Stimulated activated CD4-positive, alpha-beta T cell treated with anti-CD3 and anti-CD28 coated beads, Interleukin-4, amount 100 ng/mL, for 48 hours (primary cell): ENCODE measurements at places on chromosomes 1 and 21.

DNA sequence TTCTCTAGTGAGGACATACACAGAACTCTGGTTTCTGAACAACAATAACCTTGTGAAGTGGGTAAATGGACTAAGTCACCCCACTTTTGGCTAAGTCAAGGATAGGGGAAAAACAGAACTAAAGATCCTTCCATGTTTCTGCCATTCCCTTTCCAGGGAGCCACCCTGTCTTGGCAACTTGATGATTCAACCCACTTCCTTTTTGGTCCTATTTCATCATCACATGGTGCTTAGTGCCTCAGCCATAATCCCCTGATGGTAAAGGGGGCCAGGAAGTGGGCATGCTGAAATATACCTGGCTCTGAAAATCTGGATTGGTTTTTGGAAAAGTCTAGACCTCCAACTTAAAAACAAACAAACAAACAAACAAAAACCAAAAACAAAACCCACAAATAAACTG lies 206.4 kb upstream of the FOXD3 start:
- no peak for DNase-seq

- peak; percentile 95 for DNase-seq
Measured at GRCh38 chr1:203273206-203273868, 32.0 kb upstream of the BTG2 start.

GRCh38 chr21:26572076-26572701 lies 897 bp downstream of the CYYR1 start:
- DNase-seq = no peak

DNA sequence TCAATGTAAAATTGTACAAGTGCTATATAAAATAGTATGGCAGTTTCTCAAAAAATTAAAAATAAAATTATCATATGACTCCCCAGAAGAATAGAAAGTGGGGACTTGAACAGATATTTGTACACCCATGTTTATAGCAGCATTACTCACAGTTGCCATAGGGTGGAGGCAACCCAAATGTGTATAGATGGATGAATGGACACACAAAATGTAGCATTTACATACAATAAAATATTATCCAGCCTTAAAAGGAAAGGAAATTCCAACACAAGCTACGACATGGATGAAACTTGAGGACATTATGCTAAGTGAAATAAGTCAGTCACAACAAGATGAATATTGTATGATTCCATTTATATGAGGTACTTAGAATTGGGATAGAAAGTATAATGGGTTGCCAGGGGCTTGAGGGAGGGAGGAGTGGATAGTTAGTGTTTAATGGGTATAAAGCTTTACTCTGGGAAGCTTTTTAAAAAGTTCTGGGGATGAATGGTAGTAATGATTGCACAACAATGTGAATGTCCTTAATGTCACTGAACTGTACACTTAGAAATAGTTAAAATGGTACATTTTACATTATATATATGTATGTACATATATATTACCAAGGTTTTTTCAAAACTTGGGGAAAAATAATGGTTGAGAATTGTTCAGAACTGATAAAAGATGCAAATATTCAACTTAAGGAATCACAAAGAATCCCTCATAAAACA lies 53.0 kb upstream of the ADORA3 start:
- DNase-seq = no peak

- DNase-seq = no peak
Measured at GRCh38 chr21:45556645-45557615, 14.7 kb upstream of the SLC19A1 start.

DNA sequence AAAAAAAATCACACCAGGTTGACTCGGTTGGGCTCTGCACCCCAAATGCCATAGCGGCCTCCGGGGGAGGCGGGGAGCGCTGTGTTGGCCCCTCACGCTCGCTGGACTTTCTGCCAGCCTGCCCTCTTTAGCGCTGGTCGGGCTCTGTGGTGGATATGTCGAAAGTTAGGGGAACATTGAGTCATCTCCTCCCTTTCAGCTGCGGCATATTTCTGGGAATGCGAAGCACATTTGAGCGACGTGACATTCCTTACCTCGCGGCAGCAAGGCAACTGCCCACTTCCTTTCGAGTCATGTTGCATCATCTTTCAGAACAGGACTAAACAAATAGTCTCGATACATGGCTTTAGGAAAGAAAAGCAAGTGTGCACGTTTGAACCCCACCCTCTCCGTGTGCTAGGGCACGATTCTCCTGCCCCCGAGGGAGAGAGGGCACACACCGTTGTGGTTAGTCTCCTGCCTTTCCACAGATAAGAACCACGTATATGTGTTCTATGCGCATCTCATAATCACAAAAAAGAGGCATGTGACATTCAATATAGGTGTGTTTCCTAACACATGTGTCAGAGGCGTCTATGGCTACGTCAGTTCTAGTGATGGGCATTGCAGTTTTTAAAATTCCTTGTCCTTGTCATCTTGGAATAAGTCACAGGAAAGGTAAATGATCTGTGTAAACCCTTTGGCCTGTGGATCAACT lies 105.9 kb upstream of the SLC45A1 start:
- no peak for DNase-seq

DNA sequence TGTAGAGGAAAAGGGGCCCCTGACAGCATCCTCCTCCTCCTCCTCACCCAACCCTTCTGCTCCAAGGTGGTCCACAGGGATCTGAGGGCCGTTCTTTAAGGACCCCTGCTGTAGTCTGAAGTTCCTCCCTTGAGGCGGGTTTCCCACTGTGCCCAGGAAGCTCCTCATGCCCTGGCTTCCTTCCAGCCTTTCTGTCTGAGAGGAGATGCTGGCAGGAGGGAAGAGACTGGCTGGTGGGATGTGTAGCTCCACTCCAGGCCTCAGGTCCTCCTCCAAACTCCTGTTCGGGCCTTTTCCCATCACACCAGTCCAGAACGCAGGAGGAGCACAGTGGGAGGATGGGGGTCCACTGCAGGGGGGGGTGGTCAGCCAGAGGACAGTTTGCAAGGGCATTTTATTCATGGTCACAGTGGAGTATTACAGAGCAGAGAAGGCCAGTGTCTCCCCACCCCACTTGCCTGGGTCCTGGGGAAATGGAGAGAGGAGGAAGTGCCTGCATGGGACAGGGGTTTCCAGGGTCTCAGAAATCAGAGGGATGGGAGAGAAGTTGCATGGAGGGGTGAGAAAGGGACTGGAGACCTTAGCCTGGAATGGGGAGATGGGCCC lies 7.8 kb downstream of the ETV3L start:
- no peak for DNase-seq

DNA sequence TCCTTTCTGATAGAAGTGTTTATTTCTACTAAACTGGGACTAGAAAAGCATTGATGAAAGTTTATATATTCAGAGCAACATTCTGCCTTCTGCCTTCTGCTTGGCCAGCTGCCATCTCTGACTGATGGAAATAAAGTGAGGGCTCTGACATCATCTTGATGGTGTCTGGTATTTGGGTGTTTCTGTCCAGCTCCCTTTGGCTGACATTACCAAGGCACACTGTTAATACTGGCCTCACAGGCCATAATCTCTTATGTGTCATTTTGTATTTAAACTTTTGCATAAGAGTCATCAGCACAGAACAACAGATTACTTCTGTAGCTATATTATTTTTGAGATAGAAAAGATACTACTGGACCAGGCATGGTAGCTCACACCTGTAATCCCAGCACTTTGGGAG lies 216.9 kb downstream of the RYR2 start:
- no peak for DNase-seq

GRCh38 chr1:22975694-22976093 lies 3.0 kb upstream of the LACTBL1 start:
- DNase-seq = no peak

- DNase-seq = no peak
Measured at GRCh38 chr1:5733596-5733995, 258.6 kb downstream of the NPHP4 start.

GRCh38 chr1:43448955-43449707 lies 4.6 kb downstream of the HYI start:
- DNase-seq = no peak

- no peak for DNase-seq
Measured at GRCh38 chr21:38493549-38494250, 4.6 kb downstream of the ERG start.

DNA sequence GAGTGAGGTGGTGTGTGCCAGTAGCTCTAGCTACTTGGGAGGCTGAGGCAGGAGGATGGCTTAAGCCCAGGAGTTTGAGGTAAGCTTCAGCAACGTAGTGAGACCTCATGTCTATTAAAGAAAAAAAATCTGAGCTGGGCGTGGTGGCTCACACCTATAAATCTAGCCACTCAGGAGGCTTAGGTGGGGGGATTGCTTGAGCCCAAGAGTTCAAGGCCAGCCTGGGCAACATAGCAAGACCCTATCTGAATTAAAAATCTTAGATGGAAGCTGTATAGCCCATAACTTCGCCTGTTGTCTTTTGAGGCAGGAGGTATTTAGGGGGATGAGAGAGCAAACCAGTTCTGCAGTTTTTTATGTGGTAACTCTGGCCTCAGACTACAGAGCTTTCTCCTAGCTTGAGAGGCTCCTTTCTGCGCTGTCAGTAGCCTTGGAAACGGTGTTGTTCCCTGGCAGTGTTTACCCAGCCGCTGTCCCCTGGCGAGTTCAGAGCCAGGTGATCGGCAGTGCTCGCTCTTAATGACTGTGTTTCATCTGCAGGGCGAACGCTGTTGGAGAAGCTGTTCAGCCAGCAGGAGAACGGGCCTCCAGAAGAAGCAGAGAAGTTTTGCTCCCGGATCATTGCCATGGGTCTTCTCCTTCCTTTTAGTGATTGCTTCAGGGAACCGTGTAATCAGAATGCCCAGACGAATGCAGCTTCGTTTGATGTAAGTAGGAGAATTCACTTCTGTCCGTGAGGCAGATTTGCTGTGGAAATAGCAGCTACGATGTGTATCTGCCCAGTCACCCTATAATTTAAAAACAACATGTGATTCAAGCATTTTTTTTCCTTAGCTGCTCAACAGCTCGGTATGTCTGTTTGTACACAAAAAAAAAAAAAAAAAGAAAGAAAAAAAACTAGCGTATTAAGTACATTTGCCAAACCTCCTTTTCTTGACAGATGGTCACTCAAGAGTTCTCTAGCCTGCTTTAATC lies 31.2 kb downstream of the FMN2 start:
- no peak for DNase-seq

DNA sequence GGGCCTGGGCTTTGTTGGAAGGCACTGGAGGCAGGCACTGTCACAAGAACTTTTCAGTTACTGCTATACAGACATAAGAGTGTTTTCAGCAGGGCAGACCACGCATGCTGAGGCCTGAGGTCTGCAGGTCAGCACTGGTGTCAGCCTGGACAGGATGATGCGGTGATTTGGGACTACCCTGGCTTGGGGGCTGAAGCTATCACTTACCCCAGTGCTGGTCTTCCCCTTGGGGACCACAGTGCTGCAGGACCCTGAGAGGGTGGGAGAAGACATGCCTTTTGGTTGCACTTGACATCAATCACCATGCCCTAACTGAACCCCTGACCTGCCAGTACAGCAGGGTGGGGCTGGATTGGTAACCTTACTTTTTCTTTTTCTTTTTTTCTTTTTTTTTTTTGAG lies 9.2 kb downstream of the DMRTB1 start:
- DNase-seq = no peak

DNA sequence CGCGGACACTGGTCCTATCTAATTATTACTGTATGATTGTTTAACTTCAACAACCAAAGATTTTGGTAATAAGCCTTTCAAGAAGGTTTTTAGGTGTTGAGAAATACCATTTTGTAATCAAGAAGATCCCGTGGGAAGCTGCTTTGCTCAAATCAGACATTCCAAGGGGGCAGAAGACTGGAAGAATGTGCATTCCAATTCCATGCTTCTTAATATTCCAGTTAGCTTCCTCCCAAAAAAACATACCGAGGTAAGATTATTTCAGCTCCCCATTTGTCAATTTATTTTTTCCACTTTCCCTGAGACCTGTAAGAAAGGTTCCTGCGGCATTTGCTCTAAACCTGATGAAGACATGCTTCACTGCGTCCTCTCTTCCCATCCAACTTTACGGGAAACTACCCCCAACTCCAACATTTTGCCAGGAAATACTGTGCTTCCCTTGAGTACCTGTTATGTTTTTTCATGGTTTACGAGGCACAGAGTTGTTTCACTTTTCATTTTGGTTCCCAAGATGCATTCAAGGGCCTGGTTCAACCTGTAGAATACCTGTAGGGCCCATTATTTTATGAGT lies 4.1 kb downstream of the CNN3 start:
- no peak for DNase-seq

- peak; percentile 22 for DNase-seq
Measured at GRCh38 chr1:62271948-62272728, 47.1 kb downstream of the KANK4 start.

GRCh38 chr1:202416641-202417040 lies 68.1 kb downstream of the PPP1R12B start:
- DNase-seq = no peak

- DNase-seq = no peak
Measured at GRCh38 chr1:153386500-153386901, 4.4 kb downstream of the S100A8 start.

- no peak for DNase-seq
Measured at GRCh38 chr1:153655333-153655732, 3.2 kb upstream of the SNAPIN start.

DNA sequence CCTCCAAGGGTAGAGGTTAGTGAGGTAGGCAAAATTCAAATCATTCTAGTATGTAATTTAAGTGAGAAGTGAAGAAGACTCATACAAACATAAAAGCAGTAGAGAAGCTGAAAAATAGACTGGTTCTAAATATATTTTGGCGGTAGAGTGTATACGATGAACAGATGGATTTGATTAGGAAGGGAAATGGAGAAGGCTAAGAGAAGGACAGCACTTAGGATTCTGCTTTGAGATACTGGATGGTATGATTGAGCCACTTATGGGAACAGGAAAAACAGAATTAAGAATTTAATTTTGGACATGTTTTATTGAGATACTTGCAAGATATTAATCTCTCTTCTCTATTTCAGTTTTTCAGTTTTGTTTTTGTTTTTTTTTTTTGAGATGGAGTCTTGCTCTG lies 60.1 kb downstream of the EPB41 start:
- DNase-seq = no peak

DNA sequence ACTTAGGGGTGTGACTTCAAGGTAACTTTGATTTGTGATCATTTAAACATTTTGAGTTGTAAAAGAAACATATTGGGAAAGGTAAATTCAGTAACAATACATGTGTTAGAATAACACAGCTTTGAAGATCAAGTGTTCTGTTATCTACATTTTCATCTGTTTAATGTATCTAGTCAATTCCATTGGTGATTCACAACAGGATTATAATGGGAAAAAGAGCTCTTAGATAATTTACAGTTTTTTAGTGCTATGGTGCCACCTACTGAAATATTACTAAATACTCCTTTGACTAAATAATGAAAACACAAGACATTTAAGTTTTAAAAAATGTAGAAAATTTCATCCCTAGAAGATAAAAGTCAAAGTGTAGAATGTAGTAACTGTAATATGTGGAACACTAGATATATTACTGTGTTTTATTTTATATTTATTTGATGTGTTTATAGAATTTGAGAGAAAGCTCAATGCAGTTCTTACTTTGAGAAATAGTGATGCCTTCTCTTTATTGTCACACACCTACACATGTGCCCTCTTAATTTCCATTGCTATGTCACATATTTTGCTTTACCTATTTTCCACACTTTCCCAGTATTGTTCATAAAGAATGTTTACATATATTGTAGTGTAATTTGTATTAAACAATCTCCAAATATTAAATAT lies 47.4 kb downstream of the PTPRC start:
- DNase-seq = no peak

- no peak for DNase-seq
Measured at GRCh38 chr1:24900985-24901781, 28.9 kb downstream of the RUNX3 start.
